ENCODE measurements at places on chromosomes 13 and 19. TPM values are rescaled to one million over a fixed set of nuclear protein-coding genes. Genes with fewer than 3 reads are reported as not detected.

DNA sequence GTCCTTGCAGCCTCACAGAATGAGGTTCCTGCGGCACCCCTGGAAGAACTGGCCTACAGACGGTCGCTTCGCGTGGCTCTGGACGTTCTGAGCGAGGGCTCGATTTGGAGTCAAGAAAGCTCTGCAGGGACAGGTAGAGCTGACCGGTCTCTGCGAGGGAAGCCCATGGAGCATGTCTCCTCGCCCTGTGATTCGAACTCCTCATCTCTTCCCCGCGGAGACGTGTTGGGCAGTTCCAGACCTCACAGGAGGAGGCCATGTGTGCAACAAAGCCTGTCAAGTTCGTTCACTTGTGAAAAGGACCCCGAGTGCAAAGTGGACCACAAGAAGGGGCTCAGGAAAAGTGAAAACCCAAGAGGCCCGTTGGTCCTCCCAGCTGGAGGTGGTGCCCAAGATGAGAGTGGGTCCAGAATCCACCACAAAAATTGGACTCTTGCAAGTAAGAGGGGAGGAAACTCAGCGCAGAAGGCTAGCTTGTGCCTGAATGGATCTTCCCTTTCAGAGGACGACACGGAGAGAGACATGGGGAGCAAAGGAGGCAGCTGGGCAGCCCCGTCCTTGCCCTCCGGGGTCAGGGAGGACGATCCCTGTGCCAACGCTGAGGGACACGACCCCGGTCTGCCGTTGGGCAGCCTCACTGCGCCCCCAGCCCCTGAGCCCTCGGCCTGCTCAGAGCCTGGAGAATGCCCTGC is 23.4 kb upstream of the NDUFS7 start:
- DNase-seq: no peak

GRCh38 chr19:35328851-35329285 is at the start of gene CD22:
Gene CD22 (plus strand): TSS chr19:35329187. CDS start chr19:35332041, 2,854 bp downstream.
- no peak for DNase-seq

- no peak for DNase-seq
These were observed at the start of gene KLHL26 for GRCh38 chr19:18636969-18637629. Gene KLHL26 (plus strand): TSS chr19:18637028. CDS start chr19:18637055, 27 bp downstream.

GRCh38 chr13:42574435-42575311 is 721 bp downstream of the TNFSF11 start:
- DNase-seq: no peak

- DNase-seq: no peak
These were observed 18.7 kb upstream of the EID2 start for GRCh38 chr19:39558624-39559117.

Gene CASP14
- not detected for polyA plus RNA-seq

Gene PNMA8B
- 0.40 TPM for polyA plus RNA-seq

Gene PRX
- 2.7 TPM for polyA plus RNA-seq

- no peak for DNase-seq
These were observed 5.3 kb downstream of the FXYD3 start for GRCh38 chr19:35120898-35121297.

Gene ZFR2
- not detected for polyA plus RNA-seq

- no peak for DNase-seq
These were observed 636 bp upstream of the RNF225 start for GRCh38 chr19:58394821-58395219.

DNA sequence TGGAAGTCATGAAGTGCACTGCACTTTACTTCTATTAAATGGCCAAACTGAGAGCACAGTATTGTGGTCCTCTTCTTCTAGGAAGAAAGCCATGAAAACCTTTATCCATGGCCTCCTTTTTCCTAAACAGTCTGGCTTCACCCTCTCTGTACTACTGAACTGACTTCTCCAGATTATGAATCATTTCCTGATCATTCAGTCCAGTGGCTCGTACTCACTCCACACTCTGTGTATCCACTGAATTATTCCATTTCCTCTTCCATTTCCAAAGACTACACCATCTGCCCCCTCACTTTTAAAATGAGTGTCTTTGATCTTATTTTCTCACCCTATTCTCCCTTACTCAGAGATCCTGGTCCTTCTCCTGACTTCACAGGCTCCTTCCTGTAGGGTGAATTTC is 29.7 kb upstream of the FREM2 start:
- no peak for DNase-seq

DNA sequence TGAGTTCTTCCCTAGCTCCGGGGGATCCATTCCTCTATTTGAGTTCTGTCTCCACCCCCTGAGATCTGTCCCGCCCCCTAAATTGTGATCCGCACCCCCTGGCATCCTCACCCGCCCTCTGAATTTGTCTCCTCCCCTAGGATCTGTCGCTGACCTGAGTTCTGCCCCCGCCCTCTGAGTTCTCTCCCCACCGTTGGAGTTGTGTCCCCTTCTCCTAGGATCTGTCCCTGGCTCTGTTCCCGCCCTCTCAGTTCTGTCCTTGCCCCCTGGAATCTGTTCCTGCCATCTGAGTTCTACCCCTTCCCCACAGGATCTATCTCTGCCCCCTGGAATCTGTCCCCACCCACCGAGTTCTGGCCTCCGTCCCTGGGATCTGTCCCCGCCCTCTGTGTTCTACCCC is 1.0 kb upstream of the SLC17A7 start:
- DNase-seq: no peak

Gene PRSS57
- polyA plus RNA-seq: not detected

GRCh38 chr19:30253581-30253996 is 118.6 kb upstream of the ZNF536 start:
- DNase-seq: no peak

Gene ATP4B
- polyA plus RNA-seq: 170 TPM

Gene NCR1
- polyA plus RNA-seq: not detected

GRCh38 chr19:34475026-34475974 is 6.3 kb upstream of the WTIP start:
- no peak for DNase-seq

Gene CTXN1
- 1.2 TPM for polyA plus RNA-seq

- DNase-seq: peak; percentile 98
These were observed 1.8 kb upstream of the ANGPTL4 start for GRCh38 chr19:8361921-8362793.

DNA sequence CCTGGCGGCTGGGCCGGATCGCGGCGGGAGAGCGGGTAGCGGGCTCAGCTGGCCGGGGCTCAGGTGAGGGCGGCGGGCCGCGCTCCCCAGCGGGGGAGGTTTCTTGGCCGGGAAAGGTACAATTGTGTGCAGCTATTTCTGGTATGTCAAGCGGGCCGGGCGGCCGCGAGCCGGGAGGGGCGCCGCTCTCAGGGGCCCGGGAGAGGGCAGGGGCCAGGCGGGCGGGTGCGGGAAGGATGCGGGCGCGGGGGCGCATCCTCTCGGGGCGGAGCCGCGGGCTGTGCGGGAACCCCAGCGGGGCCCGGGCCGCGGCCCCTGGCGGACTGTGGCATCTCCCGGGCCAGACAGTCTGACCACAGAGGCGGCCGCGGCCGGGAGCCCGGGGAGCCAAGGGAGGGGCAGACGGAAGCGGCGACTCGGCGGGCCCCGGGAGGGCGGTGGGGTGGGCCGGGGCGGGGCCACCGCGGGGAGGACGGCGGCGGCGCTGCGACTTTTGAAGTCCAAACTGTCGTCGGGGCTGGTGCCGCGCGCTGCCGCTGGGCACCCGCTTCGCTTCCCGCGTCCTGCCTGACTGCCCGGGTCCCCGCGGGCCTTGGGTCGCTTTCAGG is at the start of gene LMO7:
Gene LMO7, plus strand, starts transcription at position 503 of the 608 bp plus-strand sequence. CDS start 328 bp downstream, outside the sequence.
- DNase-seq: peak; percentile 74

GRCh38 chr19:40398417-40399131 is 8.6 kb upstream of the HIPK4 start:
- peak; percentile 44 for DNase-seq

DNA sequence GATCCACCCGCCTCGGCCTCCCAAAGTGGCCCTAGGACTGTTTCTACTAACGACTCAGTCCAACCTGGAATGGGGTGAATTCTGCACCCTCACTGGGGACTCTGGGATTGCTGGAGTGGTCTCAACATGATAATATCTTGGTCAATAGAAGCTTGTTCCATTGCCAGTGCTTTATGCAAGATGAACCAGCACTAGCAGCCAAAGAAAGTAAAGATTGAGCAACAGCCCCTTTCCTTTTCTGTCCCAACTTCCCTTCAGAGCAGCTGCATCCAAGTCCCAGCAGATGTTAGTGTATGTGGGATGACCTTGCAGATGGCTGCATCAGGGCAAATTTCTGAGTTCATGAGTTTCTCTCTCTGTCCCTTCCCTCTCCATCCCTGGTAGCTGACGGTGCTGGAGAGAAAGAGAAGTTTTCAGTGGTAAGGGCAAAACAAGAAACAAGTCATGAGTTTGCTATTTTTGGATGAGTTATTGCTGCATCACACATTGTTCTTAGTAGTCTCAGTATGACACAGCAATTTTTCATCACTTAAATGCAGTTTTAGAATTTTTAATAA is 183.6 kb upstream of the EDNRB start:
- no peak for DNase-seq

Gene KHSRP
- polyA plus RNA-seq: 49.1 TPM

GRCh38 chr13:28545583-28546333 is 50.8 kb upstream of the FLT1 start:
- peak; percentile 19 for DNase-seq

Gene KEAP1
- 49.6 TPM for polyA plus RNA-seq

Gene SLC8A2
- 0.12 TPM for polyA plus RNA-seq

- DNase-seq: no peak
These were observed 53.2 kb downstream of the EPS15L1 start for GRCh38 chr19:16418597-16418962.

DNA sequence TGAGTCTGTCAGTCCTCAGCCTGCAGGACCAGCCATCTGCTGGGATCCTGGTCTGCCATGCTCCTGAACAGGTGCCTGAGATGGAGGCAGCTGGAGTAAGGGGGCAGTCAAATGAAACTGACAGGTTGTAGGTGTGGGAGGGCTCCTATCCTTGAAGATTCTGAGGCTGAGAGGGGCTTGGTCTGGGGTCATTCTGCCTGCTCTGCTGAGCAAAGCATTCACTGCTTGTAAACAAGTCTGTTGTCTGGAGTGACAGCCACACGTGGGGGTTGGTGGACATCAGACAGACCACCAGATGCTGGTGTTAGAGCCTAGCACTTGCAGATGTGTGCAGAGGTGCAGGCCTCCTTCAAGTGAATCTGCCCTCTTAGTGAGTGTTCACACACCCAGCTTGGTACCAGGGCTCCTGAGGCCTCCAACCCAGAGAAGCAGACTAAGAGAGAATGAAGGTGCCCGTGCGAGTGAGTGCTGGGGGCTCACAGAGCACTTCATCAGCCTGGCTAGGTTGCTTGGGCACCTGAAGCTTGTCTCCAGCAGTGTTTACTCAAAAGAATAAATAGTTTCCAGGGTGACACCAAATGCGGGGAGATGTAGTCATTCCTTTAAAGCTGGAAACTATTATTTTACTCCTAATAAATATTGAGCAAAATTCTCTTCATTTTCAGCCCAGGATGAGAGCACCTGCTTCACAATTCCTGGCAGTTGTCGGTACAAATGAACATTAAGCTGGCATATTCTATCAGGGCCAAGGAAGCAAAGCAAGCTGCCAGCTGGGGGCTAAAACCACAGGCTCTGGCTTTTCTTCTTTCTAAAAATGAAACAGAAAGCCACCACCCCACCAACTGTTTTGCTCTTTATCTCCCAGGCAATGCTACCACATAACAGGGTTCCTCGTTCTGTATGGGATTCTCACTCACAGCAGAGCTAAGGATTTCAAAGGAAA is 82.3 kb downstream of the RNASEH2B start:
- DNase-seq: peak; percentile 54

DNA sequence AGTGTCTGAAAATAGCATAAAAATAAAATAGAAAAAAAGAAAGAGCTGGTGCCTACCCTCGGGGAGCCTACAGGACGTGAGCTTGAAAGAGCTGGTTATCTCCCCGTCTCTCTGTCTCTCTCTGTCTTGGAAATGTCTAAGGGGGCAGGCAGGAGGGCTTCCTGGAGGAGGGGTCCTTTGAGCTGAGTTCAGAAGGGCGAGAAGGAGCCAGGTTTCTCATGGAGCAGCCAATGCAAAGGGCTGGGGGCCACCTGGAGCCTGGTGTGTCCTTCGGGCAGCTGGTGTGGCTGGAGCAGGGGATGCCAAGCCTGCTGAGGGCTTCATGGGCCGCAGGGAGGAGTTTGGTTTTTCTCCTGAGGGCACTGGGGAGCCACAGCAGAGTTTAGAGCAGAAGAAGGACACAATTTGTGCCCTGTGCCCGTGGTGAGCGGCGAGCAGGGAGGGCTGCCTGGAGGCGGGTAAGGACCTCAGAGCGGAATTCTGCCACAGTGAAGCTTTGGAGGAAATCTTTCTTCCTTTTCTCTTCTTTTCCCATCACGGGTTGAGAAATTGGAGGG is 38.7 kb downstream of the EFNA2 start:
- DNase-seq: no peak

DNA sequence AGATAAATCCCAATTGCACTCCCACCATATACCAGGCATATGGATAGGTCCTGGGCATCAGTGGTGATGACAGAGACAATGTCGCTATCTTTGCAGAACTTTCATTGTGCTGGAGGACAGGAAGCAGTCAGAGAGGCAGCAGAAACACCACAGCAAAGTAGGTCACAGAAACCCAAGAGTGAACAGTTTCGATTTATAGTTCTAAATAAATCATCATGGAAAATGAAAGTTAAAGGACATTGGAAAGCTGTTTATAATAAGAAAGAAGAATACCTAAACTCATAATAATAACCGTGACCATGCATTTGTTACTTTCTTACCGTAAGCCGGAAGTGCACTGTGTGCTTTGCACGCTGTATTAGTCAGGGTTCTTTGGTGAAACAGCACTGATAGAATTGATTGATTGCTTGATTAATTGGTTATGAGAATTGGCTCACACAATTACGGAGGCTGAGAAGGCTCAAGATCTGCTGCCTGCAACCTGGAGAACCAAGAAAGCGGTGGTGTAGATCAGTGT is 38.9 kb downstream of the ALOX5AP start:
- DNase-seq: no peak

Gene HNRNPL
- 114 TPM for polyA plus RNA-seq

Gene CD209
- 0.38 TPM for polyA plus RNA-seq

DNA sequence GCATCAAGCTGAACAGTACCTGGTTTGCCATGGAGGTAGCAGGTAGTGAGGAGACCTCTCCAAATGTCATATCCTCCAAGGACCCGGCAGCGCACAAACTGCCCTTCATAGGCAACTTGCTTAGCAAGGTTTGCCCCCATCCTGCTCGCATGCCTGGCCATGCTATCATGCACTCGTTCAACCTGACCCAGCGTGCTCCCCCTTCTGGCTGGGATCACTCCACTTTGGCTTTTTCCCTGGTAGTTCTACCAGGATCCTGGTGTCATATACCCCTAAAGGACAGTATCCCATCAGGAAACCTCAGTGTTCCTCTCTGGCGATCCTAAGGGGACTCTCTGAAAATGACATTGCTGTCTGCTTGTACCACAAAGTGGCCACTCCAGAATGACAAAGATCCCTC is 38.6 kb upstream of the ZNF30 start:
- DNase-seq: no peak

GRCh38 chr19:4130744-4131438 is 7.0 kb upstream of the MAP2K2 start:
- DNase-seq: no peak

Data from stomach (tissue), 19 donors.